AG08396 (cell line): ENCODE measurements at places on chromosomes 11 and 22.

- DNase-seq: peak; percentile 35
Observed at GRCh38 chr11:83156996-83157593, at the start of gene PCF11. Gene PCF11 (plus strand): TSS chr11:83157131. CDS start chr11:83157440, 309 bp downstream.

- DNase-seq: no peak
Observed at GRCh38 chr11:35227576-35228327, 88.8 kb downstream of the CD44 start.

DNA sequence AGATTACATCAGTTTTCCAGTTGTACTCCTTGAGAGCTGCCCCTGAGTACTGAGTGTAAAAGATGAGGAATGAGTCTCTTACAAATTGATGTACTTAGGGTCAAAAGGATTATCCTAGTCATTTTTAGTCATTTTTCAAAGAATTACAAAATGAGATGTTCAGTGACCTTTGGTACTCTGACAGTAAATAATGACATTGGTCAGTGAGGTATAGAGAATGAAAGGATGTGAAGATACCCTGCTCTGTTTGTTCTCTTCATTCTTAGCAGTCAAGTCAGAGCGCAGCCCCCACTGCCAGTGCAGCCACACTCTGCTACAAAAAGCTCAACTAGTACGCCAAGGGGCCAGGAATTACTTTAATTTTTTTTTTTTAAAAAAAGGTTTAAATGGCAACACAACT, 4.1 kb upstream of the ESAM start:
- DNase-seq: no peak

DNA sequence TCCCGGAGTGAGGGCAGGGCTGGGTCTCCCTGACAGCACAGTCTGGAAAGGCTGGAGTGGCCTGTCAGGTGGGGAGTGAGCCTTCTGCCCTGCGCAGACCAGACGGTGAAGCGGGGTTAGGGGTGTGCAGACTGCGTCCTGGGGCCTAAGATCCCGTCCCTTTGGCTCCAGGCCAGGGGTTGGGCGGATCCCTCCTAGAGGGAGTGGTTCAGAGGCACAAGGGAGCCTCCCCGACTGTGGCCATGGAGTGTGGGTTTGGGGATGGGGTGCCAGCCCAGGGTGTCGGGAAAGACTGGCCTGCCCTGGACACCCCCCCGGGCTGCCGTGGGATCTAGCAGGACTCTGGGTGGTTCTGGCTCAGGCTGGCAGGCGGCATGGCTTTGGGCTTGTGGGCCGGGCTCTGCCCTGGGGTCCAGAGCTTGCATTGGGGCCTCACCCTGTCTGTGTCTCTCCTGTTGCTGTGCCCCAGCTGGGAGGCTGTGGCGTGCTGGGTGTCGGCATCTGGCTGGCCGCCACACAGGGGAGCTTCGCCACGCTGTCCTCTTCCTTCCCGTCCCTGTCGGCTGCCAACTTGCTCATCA, 19.5 kb downstream of the TSPAN4 start:
- no peak for DNase-seq

DNA sequence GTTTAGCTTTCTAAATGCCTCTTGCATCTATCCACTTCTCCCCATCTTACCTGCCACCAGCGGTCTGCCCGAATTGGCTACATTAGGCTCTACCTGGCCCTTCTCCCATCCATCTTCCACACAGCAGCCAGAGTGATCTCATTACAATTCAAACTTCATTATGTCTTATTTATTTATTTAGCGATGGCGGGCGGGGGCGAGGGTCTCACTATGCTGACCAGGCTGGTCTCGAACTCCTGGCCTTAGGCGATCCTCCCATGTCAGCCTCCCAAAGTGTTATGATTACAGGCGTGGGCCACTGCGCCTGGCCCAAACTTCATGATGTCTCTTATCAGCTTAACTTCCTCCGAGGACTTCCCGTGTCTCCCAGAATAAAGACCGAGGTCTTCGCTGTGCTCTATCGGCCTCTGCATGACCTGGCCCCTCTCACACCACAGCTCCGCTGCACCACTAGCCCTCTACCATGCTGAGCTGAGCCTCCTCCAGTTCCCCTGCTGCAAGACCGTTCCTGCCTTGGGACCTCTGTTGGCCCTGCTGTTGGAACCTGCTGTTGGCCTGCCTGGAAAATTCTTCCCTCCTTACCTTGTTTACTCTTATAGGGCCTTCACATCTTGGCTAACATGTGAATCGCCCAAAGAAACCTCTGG, 870 bp upstream of the CTTN start:
- no peak for DNase-seq

DNA sequence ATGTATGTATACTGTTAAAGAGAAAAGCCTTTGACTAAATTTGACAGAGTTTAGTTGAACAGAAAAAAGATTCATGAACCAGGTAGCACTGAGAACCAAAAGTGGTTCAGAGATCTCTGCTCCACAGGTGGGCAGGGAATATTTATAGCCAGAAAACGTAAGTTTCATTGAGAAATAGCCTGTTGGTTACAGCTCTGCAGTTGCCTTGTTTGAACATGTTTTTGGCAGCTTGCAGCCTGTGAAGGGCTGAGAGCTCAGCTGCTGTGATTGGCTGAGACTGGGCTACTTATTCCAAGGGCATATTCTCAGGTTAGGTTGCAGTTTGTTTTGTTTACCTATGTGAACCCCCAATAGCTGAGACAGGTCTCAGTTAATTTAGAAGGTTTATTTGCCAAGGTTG, 13.5 kb upstream of the ZNF74 start:
- no peak for DNase-seq

DNA sequence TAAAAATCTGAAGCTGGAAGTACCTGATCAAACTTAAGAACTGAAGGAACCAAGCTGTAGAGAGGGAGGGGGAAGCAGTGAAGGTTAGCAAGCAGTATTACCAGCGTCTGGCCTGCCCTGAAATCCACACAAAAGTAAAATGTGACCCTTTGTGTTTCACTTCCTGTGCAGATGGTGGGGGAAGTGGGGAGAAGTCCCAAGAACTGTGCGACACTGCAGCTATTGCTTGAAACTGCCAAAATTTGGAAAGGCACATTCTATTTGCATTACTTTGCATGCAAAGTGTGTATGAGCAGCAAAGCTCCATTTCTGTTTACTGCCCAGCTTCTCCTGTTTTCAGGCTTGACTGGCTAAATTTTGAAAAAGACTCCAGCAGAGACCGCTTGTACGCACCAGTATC, 72.1 kb upstream of the BMAL1 start:
- DNase-seq: no peak

DNA sequence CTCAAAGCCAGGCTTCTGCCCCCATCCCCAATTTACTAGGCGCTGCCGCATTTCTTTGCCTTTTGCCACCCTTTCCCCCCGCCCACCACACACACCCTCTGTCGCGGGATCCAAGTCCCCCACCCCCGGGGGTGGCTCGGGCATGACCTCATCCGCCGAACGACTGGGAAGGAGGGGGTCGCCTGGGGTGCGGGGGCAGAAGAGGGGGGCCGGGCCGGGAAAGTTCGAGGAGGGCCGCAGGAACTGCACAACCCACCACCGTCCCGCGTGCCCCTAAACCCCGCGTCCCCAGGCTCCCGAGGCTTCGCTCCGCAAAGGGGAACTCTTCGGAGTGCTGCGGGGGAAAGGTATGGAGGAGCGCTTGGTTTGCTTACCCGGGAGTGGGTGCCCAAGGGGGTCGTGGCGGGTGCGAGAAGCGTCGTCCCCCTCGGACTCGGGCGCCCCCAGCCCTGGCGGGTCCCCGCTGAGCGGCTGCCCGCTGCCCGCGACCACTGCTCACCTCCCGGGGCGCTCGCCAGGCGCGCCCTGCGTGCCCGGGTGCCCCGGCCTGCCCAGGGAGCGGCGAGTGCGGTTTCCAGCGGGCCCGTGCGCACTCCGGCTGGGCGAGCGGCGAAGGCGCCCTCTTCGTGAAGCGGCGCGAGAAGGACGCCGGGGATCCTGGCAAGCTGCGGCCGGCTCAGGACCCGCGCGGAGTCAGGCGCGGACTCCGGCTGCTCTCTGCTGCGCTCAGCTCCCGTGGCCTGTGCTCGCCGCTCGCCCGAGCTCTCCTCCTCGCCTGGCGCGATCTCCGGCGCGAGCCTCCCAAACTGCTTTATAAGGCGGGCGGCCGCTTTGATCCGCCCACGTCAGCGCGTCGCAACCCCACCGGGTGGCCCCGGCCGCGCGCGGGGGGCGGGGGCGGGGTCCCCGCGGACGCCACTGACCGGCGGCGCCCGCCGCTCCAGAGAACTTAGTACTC, 4.0 kb upstream of the WNT11 start:
- DNase-seq: peak; percentile 63

- DNase-seq: no peak
Observed at GRCh38 chr11:951507-951906, 25.8 kb downstream of the AP2A2 start.

GRCh38 chr22:38935023-38935422, 22.4 kb upstream of the APOBEC3A start:
- no peak for DNase-seq

DNA sequence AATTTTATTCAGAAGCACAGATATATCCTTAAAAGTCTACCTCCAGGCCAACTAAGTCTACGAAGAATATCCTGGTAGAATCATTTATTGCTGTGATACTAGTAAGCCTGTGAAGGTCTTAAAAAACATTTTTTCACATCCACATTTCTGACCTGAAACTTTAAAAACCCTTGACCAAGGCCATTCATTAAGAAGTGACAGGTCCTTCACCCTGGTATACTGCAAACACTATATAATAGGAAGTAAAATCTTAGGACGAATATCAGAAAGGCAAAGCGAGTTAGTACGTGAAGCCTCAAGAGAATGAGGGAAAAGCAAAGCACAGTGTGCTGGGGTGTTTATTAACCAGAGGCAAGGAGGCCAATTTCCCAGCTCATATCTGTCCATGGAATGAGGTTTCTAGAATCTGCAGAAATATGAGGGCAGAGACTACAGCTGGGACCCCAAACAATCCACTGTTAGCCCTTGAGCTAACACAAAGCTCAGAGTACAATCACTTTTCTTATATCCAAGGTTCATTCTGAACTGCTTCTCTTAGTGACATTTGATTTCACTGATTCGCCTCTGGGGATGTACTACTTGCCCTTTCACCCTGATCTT, 71.0 kb downstream of the AMBRA1 start:
- no peak for DNase-seq

GRCh38 chr11:78323363-78323762, 94.3 kb downstream of the GAB2 start:
- no peak for DNase-seq

DNA sequence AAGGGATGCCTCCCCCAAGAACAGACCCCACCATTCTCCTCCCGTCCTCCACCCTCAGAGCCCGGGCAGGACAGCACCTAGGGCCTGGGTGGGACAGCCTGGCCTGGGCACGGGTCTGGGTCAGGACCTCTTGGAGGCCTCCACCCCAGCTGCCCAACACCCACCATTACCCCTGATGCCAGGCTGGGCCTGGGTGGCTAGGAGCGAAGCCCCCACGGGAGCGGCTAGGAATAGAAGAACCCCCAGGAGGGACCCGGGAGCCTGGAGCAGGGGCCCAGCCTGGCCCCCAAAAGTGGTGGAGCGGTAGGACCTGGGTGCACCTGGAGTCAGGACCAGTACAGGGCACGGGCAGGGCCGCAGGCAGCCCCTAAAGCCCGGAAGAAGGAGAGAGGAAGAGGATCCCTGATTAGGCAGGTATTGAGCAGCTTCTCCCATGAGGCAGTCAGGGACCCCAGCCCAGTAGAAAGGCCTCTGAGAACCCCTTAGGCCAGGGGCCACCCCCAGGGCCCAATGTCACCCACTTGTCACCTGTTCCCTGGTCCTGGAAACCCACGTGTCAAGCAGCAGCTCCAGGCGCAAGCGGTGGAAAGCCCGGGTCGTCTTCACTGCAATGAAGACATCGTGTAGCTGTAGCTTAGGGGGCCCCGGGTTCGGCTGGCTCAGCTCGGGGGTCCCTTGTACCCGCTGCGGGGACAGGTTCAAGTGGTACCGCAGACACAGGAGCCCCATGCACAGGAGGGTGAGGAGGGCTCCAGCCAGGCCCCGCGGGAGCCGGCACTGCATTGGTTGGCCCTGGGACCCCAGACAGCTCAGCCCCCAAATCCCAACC, 575 bp downstream of the MFNG start:
- DNase-seq: no peak

DNA sequence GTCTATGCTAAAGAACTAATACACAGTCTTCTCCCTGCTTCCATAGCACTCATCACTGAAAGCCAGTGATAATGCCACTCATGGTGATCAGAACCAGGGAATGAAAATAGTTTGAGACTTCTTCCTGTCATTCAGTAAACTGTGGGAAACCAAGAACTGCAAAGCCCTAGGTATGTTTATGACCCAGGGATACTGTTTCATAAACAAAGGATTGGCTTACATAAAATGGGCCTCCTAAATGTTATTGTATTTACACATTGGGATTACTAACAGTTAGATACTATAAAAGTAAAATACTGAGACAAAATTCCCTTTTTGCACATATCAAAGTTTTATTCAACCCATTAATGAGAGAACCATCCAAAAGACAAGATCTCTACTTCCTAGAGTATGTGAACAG, 21.3 kb upstream of the CWF19L2 start:
- DNase-seq: no peak

- no peak for DNase-seq
Observed at GRCh38 chr22:35643991-35644390, 4.3 kb upstream of the APOL6 start.

- DNase-seq: no peak
Observed at GRCh38 chr22:37716708-37717107, 19.9 kb downstream of the TRIOBP start.

DNA sequence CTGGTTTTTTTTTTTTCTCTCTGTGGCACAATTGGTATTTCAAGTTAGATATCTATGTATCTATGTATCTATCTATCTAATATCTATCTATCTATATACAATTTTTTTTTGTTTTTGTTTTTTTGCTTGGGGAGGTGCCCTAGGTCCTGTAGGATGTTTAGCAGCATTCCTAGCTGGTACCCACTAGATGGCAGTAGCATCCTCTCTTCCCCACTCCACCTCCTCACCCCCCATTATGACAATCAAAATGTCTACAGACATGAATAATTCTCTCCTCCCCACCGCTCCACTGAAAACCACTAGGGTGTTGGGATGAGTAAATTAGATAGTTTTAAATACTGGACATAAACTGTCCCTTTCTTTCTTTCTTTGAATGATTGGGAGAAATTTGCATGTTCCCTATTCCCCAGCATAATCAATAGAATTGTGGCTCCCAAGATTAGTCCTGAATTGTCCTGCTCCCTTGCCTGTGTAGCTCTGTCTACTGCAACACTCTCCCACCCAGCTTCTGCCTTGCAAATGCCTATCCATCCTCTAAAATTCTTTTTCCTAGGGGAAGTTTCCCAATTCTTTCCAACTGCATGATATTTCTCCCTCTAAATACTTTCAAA, 1152.4 kb downstream of the LRRC4C start:
- DNase-seq: peak; percentile 54

- no peak for DNase-seq
Observed at GRCh38 chr22:31250740-31251600, 38.9 kb downstream of the LIMK2 start.

DNA sequence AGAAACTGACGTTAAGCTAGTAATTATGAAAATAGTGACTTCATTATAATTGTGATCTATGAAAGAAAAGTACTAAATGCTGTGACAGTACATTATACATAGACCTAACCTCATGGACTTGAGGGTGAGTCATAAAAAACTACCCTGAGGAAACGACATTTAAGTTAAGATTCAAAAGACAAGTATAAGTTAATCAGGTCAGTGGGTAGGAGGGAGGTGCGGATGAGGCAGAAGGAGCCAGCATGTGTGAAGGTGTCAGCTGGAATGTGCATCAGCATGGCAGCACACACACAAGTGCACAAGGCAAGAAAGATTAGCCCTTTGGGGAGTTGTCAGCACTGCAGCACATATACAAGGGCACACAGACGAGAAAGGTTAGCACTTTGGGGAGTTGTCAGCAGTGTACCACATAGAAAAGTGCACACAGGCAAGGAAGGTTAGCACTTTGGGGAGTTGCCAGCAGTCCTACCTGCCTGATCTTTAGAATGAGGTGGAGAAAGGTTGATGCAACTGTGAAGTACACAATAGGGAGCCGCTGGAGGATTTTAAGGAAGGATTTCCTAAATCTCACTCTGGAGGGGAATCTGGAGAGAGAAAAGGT, 31.6 kb upstream of the CAVIN3 start:
- no peak for DNase-seq
